Stimulated activated CD4-positive, alpha-beta T cell treated with anti-CD3 and anti-CD28 coated beads, Interleukin-15, amount 100 ng/mL, for 1 hour (primary cell): ENCODE measurements at places on chromosomes 11 and 22.

- DNase-seq = no peak
Measured at GRCh38 chr22:21082248-21082647, 36.5 kb downstream of the LRRC74B start.

DNA sequence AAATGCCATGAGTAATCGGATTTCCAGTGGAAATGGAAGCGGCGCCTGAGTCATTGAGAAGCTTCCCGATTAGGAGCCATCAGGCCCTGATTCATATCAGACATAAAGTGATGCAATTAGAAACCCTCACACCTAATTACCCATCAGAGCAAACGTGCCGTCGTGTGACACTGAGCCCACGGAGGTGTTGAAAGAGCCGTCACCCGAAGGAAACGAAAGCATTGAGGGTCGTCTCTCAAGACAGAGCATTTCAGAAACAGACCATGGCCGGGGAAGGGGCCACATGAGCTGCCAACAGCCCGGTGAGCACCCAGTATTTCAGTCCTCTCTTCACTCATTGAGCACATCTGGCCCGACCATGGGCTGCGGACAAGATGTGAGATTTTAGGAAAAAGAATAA lies 829.3 kb downstream of the TBC1D22A start:
- no peak for DNase-seq

DNA sequence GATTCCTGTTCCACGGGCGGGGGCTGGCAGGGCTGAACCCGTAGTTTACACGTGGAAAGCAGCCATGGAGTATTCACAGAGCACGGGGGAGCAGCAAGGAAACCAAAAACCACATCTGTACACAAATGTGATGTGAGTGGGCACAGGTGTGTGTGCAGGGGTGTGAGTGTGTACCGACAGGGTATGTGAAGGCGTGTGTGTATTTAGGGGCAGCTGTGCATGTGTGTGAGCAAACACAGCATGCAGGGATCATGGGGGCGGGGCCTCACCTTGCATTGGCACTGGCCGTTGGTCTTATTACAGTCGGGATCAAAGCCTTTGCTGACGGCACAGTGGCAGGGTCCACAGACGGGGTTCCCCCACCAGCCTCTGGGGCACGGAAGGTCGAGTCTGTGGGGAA lies 58.4 kb downstream of the TRMU start:
- DNase-seq = no peak

DNA sequence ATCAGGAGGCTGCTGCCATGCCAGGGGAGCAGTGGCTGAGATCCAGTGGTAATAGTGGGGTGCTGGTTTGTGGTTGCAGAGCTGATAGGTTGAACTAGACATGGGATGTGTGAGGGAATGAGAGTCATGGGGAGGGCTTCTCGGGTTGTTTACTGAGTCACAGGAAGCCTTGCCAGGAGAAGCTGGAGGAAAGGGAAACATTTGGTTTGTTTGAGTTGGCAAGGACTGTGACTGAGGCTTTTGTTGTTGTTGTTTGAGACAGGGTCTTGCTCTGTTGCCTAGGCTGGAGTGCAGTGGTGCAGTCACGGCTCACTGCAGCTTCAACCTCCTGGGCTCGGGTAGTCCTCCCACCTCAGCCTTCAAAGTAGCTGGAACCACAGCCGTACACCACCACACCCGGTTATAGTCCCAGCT lies 49.3 kb downstream of the CABIN1 start:
- no peak for DNase-seq

DNA sequence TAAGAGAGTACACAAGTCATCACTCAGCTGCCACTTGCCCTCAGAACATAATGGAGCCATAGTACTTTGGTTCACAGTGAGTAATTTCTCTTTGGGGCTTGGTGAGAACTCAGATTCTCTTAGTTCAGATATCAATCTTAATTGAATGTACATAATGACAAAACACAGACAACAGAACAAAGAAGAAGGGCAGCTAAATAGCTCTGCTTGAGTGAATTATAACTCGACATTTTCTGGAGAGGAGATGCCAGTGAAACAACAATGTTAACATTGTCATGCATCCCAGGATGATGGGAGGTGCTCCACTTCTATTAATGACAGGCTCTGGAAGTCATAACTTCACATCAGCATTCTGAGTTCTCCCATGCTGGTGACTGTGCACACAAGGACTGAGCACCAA lies 508.1 kb downstream of the TMEM135 start:
- no peak for DNase-seq

- no peak for DNase-seq
Measured at GRCh38 chr11:43756575-43756974, 76.0 kb downstream of the HSD17B12 start.

GRCh38 chr11:57095417-57095816 lies 86.3 kb upstream of the LRRC55 start:
- no peak for DNase-seq

GRCh38 chr11:12260731-12261521 lies 116.4 kb upstream of the PARVA start:
- DNase-seq = no peak

DNA sequence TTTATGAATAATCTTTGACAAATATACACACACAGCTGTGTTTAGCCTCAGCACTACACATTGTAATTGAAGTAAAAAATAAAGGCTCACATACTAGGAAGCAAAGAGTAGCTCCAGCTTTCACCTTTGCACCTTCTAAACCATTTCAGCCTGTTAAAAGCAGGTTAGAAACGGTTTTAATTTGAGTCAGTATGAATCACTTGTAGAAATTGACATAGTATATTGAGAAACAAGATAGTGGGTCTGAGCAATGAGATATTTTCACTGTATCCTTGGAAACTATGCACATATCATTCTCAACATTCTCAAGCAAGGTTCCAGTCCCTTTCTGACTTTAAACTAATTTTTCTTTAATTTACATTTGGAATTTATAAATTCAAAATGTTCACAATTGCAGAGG lies 380.3 kb downstream of the AASDHPPT start:
- no peak for DNase-seq

DNA sequence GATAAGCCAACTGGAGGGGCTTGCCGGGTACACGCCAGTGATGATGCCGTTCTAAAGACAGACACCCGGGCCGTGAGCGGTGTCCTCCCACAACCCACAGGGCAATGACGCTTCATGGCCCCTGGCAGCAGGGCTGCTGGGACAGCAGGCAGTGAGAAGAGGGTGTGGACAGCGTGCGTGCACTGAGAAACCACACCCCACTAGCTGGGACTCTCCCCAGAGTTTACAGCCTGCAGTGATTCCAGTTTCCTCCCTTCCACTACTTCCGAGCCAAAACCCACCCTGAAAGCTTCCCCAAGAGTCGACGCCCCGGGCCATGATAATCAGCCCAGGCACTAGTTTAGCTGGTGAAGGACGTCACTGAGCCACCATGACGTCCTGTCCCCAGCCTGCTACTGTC lies 29.2 kb downstream of the CPT1A start:
- DNase-seq = no peak

- DNase-seq = no peak
Measured at GRCh38 chr11:17432002-17432401, 43.5 kb upstream of the KCNJ11 start.

DNA sequence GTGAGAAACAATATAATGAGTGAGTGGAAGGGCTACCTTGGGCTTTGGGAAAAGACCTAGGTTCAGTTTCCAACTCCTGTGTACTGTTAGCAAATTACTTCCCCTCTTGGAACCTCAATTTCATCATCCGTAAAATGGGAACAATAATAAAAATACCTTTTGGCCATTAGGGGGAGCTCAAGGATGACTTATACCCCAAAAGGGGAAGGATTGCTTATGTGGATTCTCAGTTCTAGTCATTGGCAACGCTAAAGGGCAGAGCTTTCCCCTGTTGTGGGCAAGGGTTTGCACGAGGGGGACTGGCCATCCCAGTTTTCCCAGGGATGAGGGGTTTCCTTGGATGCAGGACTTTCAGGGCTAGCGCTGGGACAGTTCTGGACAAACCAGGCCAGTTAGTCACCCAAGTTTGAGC lies 3.1 kb upstream of the COMMD9 start:
- no peak for DNase-seq

GRCh38 chr11:90251599-90251998 lies 28.8 kb upstream of the CHORDC1 start:
- no peak for DNase-seq

GRCh38 chr11:126511475-126512115 lies 156.1 kb downstream of the ST3GAL4 start:
- no peak for DNase-seq

GRCh38 chr11:69299023-69299461 lies 5.1 kb downstream of the MYEOV start:
- DNase-seq = no peak

DNA sequence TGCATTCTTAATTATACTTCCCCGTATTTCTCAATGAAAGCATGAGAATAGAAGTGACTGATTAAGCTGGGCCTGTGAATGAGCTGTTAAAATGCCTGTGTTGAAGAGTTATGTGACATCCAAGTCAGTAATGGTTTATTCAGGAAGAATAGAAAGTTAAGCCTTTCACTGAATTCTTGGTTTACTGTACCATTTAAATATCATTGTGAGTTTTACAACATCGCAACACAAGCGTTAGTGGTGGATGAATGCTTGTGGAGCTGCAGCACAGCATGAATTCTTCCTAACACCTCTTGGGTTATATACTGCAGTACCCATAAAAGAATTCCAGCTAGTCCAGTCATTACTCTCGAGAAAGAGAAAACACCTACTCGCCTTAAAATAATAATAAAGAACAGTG lies 257.8 kb downstream of the JRKL start:
- DNase-seq = no peak

- no peak for DNase-seq
Measured at GRCh38 chr11:44524751-44525201, 40.7 kb upstream of the CD82 start.

- no peak for DNase-seq
Measured at GRCh38 chr11:2306452-2306823, 4.6 kb downstream of the TSPAN32 start.

DNA sequence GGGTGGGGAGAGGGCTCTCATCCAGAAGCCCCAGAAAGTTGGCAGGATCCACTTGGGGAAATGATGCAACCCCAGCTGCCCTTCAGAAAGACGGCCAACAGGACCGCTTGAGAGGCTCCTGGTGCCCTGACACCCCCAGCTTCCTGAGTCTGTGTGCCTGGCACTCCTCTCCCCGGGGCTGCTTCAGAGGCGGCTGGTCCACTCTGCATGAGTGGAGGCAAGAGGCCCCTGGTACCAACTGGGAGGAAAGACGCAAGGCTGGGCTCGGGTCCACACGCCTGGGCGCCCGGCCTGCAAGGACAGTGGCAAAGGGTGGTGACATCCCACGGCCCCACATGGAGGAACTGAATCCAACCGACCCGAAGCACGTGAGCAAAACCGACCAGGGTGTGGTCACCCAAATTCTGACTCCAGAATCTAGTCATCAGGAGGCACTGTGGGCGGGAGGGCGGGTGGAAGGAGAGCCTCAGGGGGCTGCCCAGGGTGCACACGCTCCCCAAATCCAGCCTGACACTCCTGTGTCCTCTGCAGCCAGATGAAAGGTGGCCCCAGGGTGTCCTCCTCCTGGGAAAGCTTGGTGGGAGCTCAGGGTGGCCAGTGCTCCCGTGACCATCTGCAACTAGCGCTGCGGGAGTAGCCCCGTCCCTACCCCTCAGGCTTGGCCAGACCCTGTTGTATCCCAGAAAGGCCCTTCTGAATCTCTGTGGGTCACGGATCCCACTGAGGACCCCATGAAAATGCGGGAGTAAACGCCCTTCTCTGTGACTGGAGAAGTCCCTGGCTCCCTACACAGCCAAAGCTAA lies 3.7 kb downstream of the RNH1 start:
- DNase-seq = no peak

- DNase-seq = no peak
Measured at GRCh38 chr11:33044285-33044756, 4.9 kb downstream of the TCP11L1 start.

DNA sequence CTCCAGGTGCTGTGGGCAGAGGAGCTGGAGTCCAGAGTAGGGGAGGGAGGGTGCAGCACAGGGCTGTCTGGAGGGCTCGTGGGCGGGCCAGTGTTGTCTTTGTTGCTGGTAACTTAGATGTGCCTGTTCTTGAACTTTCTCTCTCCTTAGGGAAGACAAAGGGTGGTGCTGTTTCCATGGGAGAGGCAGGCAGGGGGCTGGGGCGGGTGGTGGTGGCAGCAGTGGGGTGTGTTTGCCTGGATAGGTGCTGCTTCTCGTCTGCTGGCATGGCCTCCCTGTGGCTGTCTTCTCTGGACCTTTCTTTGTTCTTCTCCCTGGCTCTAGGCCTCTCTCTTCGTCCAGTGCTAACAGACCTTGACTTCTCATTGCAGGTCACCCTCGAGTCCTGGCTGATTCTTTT lies 8.5 kb downstream of the SIDT2 start:
- DNase-seq = no peak

- DNase-seq = no peak
Measured at GRCh38 chr11:46330154-46330553, 17.1 kb upstream of the DGKZ start.

DNA sequence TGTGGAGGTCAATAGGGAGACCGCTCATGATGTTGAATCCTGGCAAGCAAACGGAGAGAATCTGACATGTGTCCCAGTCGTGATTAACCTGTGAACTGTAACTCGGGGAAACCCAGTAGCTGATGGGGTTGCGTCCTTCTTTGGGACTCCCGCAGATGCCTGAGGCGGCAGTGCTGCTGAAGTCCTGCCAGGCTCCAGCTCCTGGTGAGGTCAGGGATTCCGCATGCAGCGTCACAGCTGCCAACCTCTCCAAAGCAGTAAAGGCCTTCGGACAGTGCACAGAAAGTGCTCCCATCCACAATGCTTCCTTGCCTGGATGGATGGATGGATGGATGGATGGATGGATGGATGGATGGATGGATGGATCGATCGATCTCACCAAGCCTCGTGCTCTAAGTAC lies 13.5 kb downstream of the KCNQ1 start:
- no peak for DNase-seq

DNA sequence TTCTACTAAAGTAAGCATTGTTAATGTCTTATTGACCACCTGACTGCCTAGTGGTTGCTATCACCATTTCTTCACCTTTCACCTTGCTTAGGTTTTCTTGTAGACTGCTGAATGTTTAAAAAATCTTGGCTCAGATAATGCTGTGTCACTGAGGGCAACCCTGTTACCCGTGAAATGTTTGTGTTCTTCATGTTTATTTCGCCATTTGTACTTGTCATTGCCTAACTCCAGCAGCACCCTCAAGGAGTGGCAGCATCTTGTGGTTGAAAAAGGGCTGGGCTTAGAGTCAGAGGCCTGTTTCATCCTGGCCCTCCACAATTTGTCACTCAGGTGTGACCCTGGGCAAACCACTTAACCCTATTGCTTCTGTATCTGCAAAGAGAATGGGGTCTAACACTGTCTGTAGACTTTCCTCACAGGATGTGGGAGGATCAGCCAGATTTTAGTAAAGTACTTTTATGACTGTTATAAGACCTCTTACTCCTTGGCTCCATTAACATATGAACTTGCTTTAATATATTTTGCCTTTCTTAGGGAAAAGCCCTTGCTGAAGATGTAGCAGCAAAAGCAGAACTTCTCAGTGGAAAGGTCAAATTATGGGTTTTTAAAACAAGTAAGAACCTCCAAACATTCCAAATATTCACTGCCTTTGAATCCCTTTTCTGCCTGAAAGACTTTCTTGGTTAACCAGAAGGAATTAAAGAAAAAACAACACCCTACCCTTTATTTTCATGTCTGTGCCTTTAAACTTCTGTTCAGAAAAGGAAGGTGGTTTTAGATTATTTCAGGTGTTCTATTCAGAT lies 154.5 kb upstream of the C11orf87 start:
- no peak for DNase-seq

GRCh38 chr11:124798991-124799347 lies 1.2 kb downstream of the MSANTD2 start:
- no peak for DNase-seq

GRCh38 chr22:48941033-48941902 lies 886.4 kb downstream of the BRD1 start:
- DNase-seq = no peak
